T-cell (primary cell): ENCODE measurements at places on chromosomes 3 and 15. TPM values are rescaled to one million over a fixed set of nuclear protein-coding genes. Genes with fewer than 3 reads are reported as not detected.

MUC13 gene
- 0.13 TPM for total RNA-seq

DNA sequence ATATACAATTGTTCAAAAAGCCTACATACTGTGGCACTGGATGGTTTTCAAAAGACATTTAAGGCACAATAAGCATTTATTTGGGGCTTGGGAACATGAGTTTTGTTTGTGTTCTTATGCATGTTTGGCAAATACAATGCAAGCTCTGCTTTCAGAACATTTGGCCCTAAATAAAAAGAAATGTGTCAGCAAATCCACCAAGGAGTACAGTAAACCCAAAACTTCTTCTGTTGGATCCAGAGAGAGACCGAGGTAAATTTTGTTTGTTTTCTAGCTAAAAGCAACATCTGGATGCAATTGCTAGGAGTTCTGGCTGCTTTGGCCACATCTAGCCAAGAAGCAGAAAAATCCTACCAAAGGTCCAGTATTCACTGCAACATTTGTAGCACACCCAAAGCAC lies 168.8 kb downstream of the DCLK3 start:
- no peak for DNase-seq
- H3K27ac ChIP-seq = no peak overlapping the region
- H3K36me3 ChIP-seq = no peaks in the 10 kb centered on the region
- no peak overlapping the region for H3K4me3 ChIP-seq
- no peaks in the 10 kb centered on the region for H3K27me3 ChIP-seq
- H3K4me1 ChIP-seq = no peaks in the 10 kb centered on the region

GRCh38 chr3:50123394-50124051 lies 31.6 kb upstream of the SEMA3F start:
- H3K4me3 ChIP-seq = no peak overlapping the region
- DNase-seq = no peak
- H3K27ac ChIP-seq = no peak overlapping the region
- no peaks in the 10 kb centered on the region for H3K27me3 ChIP-seq

KNL1 gene
- 1.7 TPM for total RNA-seq

DNA sequence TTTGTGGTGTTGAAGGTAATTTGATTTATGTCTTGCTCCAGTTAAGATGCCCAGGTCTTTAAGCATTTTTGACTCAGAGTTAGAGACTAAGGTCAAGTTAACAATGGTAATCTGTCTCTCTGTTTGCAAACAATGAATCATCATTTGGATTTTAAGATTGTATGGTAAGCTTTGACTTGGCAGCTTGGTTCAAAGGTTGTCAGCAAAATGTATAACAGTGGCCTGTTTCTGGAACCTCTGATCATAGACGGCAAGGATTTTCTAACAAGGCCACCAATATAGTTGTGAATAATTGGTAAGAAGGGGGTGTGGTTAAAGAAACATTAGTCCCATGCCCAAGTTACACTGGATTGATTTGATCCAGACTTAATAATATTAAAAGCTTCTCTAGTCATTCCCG lies 775.2 kb upstream of the GOLIM4 start:
- no peaks in the 10 kb centered on the region for H3K4me1 ChIP-seq
- no peaks in the 10 kb centered on the region for H3K36me3 ChIP-seq
- no peak overlapping the region for H3K4me3 ChIP-seq
- H3K27ac ChIP-seq = no peak overlapping the region
- H3K27me3 ChIP-seq = no peaks in the 10 kb centered on the region
- no peak for DNase-seq
